Activated CD8-positive, alpha-beta T cell treated with anti-CD3 and anti-CD28 coated beads, Interleukin-2, amount 10 ng/mL, durations not matched to agents 7 days and 5 days (primary cell): ENCODE measurements at places on chromosomes 5 and 9. TPM values are rescaled to one million over a fixed set of nuclear protein-coding genes. Genes with fewer than 3 reads are reported as not detected.

MEF2C gene
- 0.13 TPM for total RNA-seq

IL5 gene
- total RNA-seq, result 0.71 TPM

TRIM7 gene
- 1.1 TPM for total RNA-seq

ACSL6 gene
- 20.8 TPM for total RNA-seq

PCAT7 gene
- total RNA-seq, result not detected

GRCh38 chr5:116947691-116948528, 373.3 kb upstream of the SEMA6A start:
- H3K4me1 ChIP-seq, result no peaks in the 10 kb centered on the region
- H3K27me3 ChIP-seq, result no peaks in the 10 kb centered on the region
- H3K4me3 ChIP-seq, result no peak overlapping the region
- no peaks in the 10 kb centered on the region for H3K36me3 ChIP-seq
- no peak overlapping the region for H3K27ac ChIP-seq
- peak; percentile 72 for DNase-seq

- H3K4me1 ChIP-seq, result no peaks in the 10 kb centered on the region
- H3K36me3 ChIP-seq, result no peaks in the 10 kb centered on the region
- no peaks in the 10 kb centered on the region for H3K27me3 ChIP-seq
- H3K27ac ChIP-seq, result no peak overlapping the region
- H3K4me3 ChIP-seq, result no peak overlapping the region
These were observed 89.0 kb downstream of the NSG2 start for GRCh38 chr5:174134545-174134944.

DNA sequence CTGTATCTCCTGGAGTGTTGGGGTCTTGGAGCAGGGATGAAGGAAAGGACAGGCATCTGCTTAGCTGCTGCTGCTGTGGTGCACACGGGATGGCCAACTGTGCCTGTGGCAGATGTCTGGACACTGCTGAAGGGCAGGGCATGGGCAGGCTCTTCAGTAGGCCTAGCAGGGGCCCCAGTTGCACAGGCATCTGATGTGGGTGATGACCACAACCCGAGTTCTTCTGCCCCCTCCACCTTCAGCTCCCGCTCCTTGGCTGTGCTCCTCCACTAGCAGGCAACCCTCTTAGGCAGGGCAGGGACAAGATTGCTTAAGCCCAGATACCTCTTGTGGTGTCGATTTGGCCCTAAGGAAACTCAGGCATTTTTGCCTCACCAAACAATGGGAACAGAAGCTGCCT, 9.0 kb upstream of the MEGF10 start:
- no peaks in the 10 kb centered on the region for H3K36me3 ChIP-seq
- peaks cover 5% of the 10 kb centered on the region for H3K4me1 ChIP-seq
- no peak for DNase-seq
- no peak overlapping the region for H3K27ac ChIP-seq
- H3K27me3 ChIP-seq, result peaks cover 15% of the 10 kb centered on the region

GRCh38 chr9:98109052-98109451, 10.0 kb downstream of the TRIM14 start:
- H3K4me3 ChIP-seq, result peak overlapping the region; percentile 64
- peaks cover 80% of the 10 kb centered on the region for H3K4me1 ChIP-seq
- peaks cover 84% of the 10 kb centered on the region for H3K36me3 ChIP-seq
- peak overlapping the region; percentile 95 for H3K27ac ChIP-seq

GRCh38 chr9:110125207-110125751, 82.7 kb downstream of the C9orf152 start:
- H3K4me1 ChIP-seq, result peaks cover 21% of the 10 kb centered on the region
- H3K36me3 ChIP-seq, result no peaks in the 10 kb centered on the region
- no peak for DNase-seq
- H3K27me3 ChIP-seq, result no peaks in the 10 kb centered on the region

GRCh38 chr9:16743375-16743774, 127.1 kb downstream of the BNC2 start:
- H3K27me3 ChIP-seq, result no peaks in the 10 kb centered on the region
- DNase-seq, result no peak
- H3K36me3 ChIP-seq, result no peaks in the 10 kb centered on the region
- no peak overlapping the region for H3K27ac ChIP-seq
- no peaks in the 10 kb centered on the region for H3K4me1 ChIP-seq

- H3K36me3 ChIP-seq, result no peaks in the 10 kb centered on the region
- no peaks in the 10 kb centered on the region for H3K4me1 ChIP-seq
- H3K27me3 ChIP-seq, result peaks cover 4% of the 10 kb centered on the region
- no peak overlapping the region for H3K27ac ChIP-seq
- no peak overlapping the region for H3K4me3 ChIP-seq
- DNase-seq, result no peak
These were observed 197.9 kb downstream of the CACNA1B start for GRCh38 chr9:138075496-138075895.

GRCh38 chr9:136437839-136438547, 1.7 kb downstream of the INPP5E start:
- H3K27me3 ChIP-seq, result no peaks in the 10 kb centered on the region
- peaks cover 28% of the 10 kb centered on the region for H3K4me1 ChIP-seq
- no peak for DNase-seq
- H3K4me3 ChIP-seq, result peak overlapping the region; percentile 83
- H3K27ac ChIP-seq, result peak overlapping the region; percentile 77
- H3K36me3 ChIP-seq, result peaks cover 34% of the 10 kb centered on the region

- H3K27me3 ChIP-seq, result no peaks in the 10 kb centered on the region
- no peak for DNase-seq
- no peak overlapping the region for H3K4me3 ChIP-seq
- H3K4me1 ChIP-seq, result no peaks in the 10 kb centered on the region
- H3K27ac ChIP-seq, result no peak overlapping the region
These were observed 216.0 kb upstream of the PUM3 start for GRCh38 chr9:3059781-3060468.

- H3K4me1 ChIP-seq, result no peaks in the 10 kb centered on the region
- no peaks in the 10 kb centered on the region for H3K36me3 ChIP-seq
- no peaks in the 10 kb centered on the region for H3K27me3 ChIP-seq
- no peak for DNase-seq
- H3K27ac ChIP-seq, result no peak overlapping the region
These were observed 61.0 kb downstream of the PRDM6 start for GRCh38 chr5:123150089-123150488.

DNA sequence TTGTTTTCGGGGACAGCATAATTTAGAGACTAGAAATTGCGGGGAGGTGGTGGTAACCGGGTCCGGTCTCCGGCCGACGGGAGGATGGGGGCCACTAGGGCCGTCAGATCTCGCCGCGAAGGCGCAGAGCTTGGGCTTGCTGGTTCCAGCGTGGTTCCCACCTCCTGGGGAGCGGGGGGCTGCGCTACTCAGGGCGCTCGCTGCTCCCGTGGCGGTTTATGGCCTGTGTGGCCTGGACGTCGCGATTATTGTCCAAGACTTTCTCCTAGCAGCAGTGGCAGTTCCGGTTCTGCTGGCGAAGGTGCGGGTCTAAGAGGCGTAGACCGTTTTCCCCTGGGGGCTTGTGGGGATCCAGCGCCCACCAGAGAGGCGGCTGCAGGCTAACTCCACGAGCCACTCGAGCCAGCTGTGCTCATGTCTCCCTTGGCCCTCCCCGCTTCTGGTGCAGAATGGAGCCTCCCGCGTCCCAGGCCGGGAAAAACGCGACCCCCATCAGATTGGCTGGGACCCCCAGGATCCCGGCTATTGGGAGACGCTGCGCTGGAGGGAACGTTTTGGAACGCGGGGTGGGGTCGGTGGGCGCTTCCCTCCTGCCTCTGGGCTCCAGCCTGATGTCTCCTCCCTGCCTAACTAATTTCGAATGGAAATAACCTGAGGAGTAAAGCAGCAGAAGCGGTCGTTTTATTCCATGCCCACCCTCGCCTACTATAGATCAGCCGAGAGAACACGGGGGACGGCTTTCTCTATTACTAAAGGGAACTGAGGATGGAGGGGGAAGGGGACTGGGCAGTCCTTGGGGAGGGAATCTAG, 87.1 kb downstream of the ENTREP1 start:
- no peaks in the 10 kb centered on the region for H3K4me1 ChIP-seq
- DNase-seq, result no peak
- H3K27me3 ChIP-seq, result peaks cover 3% of the 10 kb centered on the region
- H3K36me3 ChIP-seq, result no peaks in the 10 kb centered on the region

DNA sequence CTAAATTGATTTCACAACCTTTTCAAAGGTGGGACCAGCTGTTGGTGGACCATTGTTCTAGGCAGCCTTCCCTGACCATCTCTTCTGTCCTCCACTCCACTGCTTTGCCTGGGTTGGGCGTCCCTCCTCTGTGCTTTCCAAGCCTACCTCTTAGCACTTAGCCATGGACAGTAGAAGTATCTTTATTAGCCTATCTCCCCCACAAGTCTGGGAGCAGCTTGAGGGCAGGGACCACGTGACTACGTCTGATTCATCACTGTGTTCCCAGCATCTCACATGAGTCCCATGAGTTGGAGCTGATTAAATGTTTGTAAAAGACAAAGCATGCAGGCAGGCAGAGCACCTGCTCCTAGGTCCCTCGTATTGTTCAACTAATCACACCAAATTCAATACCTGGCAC, 20.9 kb downstream of the MORN5 start:
- no peak overlapping the region for H3K4me3 ChIP-seq
- DNase-seq, result no peak
- no peaks in the 10 kb centered on the region for H3K36me3 ChIP-seq
- no peak overlapping the region for H3K27ac ChIP-seq
- H3K4me1 ChIP-seq, result no peaks in the 10 kb centered on the region
- peaks cover 7% of the 10 kb centered on the region for H3K27me3 ChIP-seq

DNA sequence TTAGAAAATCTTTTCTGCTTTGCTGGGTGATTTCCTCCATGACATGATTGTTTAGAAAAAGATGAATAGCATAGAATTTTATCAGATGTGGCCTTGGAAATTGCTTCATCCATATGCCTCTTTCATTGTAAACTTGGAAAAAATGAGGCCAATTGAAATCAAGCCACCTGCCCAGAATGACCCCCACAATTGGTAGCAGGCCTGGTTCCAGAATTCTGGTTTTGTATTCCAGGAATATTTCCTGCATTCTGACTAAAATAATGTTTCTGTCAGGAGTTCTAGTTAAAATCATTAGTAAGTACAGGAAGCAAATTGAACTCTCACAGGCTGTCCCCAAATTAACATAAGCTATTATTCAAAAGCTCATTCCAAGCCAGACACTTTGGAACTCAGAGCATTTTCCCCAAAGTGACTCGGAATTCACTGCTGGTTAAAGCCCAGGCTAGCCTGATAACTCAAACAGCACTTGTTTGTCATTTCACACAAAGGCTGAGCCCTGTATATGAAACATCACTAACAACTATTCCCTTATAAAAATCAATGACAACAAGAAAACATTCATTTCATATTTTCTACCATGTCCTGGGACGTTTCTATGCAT, 75.1 kb upstream of the ADCY2 start:
- H3K4me3 ChIP-seq, result no peak overlapping the region
- DNase-seq, result no peak
- H3K36me3 ChIP-seq, result no peaks in the 10 kb centered on the region

DNA sequence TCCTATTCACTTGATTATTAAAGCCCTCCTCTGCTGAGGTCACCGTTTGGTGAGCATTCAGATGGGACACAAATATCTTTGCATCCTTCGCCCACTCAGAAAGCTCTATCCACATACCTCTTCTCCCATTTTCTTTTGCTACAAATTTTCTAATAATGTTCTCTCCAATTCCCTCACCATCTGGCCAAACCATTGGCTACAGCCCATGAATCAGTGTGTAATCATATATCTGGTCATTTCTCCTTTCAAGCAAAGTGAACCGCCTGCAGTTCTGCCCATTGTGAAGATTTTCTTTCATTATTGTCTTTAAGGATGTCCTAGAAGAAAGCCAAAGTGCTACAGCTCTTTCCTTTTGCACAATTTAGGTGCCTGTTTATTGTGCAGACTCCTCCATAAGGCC, 54.2 kb upstream of the DAPK1 start:
- no peak overlapping the region for H3K27ac ChIP-seq
- H3K4me3 ChIP-seq, result no peak overlapping the region
- DNase-seq, result no peak
- H3K36me3 ChIP-seq, result no peaks in the 10 kb centered on the region

DNA sequence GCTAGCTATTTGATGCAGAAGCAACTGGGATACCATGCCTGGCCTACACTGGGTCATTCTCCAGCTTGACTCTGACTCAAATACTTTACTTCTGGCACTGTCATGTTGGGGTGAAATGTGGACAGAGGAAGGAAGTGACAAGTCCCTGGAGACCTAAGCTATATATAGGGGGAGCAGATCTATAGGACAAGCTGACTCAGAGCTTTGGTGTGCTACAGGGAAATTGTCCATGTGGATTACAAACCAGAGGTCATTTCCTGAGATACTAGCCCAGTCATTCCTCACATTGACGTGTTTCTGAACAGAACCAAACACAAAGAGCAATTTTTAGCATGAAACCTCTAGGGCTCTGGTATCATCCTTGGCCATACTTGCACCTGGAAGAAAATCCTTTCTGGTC, 531.6 kb upstream of the CLINT1 start:
- no peak for DNase-seq
- H3K4me1 ChIP-seq, result no peaks in the 10 kb centered on the region
- H3K4me3 ChIP-seq, result no peak overlapping the region
- no peaks in the 10 kb centered on the region for H3K27me3 ChIP-seq
- H3K36me3 ChIP-seq, result no peaks in the 10 kb centered on the region

DNA sequence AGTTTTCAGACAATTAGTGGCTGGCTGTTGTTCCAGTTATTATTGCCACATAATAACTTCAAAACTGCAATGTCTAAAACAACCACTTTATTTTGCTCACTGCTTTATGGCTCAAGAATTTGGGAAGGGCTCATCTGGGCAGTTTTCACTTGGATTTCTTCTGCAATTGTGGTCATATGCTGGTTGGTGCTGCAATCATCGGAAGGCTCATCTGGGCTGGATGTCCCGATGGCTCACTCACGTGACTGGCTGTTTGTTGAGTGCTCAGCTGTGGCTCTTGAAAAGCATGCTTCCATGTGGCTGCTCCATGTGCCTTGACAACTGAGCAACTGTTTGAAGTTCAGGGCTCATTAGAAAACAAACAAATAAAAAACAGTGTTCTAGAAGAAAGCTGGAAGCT, 1032.5 kb downstream of the DTWD2 start:
- no peak overlapping the region for H3K27ac ChIP-seq
- no peak for DNase-seq
- no peaks in the 10 kb centered on the region for H3K27me3 ChIP-seq
- H3K4me1 ChIP-seq, result no peaks in the 10 kb centered on the region

GRCh38 chr5:108361771-108362170, 20.1 kb downstream of the FBXL17 start:
- H3K4me3 ChIP-seq, result no peak overlapping the region
- H3K36me3 ChIP-seq, result peaks cover 2% of the 10 kb centered on the region
- no peak overlapping the region for H3K27ac ChIP-seq
- no peaks in the 10 kb centered on the region for H3K27me3 ChIP-seq
- H3K4me1 ChIP-seq, result no peaks in the 10 kb centered on the region

DNA sequence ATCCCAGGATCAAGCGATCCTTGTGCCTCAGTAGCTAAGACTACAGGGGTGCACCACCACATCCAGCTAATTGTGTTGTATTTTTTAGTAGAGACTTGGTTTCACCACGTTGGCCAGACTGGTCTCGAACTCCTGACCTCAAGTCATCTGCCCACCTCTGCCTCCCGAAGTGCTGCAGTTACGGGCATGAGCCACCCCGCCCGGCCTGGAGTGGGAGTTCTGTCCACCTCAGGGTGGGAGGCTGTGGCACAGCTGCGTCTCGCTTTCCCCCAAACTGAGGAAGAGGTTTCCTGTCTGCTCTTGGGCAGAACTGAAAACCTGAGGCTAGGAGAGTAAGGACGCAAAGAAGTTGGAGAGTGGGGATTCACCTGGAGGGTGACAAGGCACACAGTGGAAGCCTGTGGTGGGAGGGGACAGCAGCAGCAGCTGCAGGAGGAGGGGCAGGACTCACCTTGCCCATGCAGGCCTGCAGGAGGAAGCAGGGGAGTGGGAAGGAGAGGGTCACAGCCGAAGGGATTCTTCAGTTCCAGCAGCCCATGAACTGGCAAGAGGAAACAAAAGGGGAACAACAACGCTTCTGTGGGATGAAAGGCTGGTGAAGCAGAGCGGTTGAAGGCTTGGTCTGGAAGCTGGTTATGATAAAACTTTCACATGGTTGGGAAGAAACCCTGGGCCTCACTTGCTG, 181.4 kb downstream of the GAS1 start:
- H3K27me3 ChIP-seq, result no peaks in the 10 kb centered on the region
- H3K4me1 ChIP-seq, result no peaks in the 10 kb centered on the region
- H3K27ac ChIP-seq, result no peak overlapping the region
- H3K36me3 ChIP-seq, result no peaks in the 10 kb centered on the region
